ENCODE measurements at places on chromosomes 4 and X.

DNA sequence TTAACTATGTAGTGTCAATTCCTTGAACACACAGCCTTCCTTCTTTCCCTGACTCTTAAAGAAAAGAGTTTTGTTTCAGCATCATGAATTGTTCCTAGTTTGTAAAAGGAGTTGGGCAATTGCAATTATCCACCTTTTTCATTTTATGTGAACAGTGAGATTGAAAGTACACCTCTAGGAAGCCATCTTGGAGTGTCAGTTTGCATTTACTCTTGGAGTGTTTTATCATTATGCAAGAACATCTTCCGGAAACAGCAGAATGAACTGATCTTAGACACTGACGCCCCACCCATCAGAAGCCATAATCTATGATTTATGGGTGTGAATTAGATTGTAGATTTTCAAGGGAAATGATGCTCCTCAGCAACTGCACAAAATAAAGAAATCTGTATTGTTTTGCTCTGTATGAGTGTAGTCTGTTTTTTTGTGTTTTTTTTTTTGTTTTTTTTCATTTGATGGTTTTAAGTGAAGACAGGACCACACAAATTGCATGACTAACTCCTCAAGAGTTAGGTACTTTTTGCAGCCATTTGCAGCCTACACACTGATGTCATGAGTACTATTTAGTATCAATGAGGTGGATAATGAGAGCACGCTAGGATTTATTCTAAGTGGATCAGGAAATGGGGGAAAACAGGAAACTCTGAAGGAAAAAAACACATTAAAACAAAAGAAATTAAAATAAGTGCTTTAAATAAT lies 19.5 kb upstream of the FGF2 start:
- no peak for DNase-seq

GRCh38 chr4:69518102-69518501 lies 22.4 kb upstream of the UGT2B4 start:
- DNase-seq: no peak

- DNase-seq: no peak
Observed at GRCh38 chr4:82017680-82018079, 356.1 kb downstream of the HNRNPD start.

GRCh38 chrX:139803224-139803623 lies 95.3 kb upstream of the MCF2 start:
- no peak for DNase-seq

- DNase-seq: no peak
Observed at GRCh38 chr4:106334741-106335470, 18.6 kb downstream of the AIMP1 start.

DNA sequence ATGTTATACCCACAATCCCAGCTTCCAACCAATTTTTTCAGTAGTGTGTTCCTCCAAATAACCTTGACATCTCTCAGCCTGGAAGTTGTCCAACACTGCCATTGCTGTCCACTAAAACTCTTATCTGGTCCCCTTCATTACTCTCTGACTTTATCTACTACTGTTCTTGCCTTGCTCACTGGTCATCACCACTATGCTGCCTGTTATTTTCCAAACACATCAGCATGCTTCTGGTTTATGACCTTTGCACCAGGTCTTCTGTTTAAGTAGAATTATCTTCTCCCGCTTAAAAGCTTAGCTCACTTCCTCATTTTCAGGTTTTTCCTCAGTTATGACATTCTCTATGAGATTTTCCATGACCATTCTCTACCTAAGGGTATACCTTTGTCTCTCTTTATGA lies 5.5 kb downstream of the ELMOD2 start:
- no peak for DNase-seq

- DNase-seq: no peak
Observed at GRCh38 chr4:102322736-102323135, 22.5 kb downstream of the SLC39A8 start.

- DNase-seq: no peak
Observed at GRCh38 chr4:102789317-102789717, 28.5 kb upstream of the MANBA start.

DNA sequence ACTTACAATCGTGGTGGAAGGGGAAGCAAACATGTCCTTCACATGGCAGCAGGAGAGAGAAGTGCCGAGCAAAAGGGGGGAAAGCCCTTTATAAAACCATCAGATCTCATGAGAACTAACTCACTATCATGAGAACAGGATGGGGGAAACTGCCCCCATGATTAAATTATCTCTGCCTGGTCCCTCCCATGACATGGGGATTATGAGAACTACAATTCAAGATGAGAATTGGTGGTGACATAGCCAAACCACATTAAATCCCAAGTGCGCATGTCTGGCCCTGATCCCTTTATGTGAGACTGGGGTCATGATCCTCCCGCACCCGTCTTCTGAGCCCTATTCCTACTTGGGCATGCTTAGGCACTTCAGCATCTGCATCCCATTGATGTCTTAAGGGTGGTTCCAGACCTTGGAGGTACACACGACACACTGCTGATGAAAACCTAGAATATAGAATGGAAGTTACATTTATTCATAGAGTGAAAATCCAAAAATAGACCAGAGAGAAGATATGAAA lies 116.0 kb downstream of the PTTG2 start:
- no peak for DNase-seq
